ENCODE measurements at places on chromosomes 1 and 21.

- no peak for DNase-seq
These were observed 22.0 kb downstream of the MRPL37 start for GRCh38 chr1:54221867-54222484.

- peak; percentile 42 for DNase-seq
These were observed 25.4 kb upstream of the RGS16 start for GRCh38 chr1:182629499-182630096.

DNA sequence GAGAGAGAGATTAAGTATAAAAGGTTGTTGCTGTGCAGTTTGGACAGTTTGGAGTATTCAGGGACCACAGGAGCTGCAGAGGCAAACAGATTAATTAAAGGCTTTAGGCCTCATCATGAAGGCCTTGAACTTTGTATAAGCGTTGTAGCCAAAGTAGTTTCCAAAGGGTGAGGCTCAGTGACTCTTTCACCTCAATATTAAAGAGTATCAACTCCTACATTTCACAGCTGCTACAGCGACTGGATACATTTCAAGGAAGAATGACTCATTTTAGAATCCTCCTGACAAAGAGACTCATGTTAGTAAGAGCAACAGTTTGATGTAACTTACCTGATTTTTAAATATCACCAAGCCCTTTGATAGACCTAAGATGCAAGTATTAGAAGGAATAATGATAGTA is 355.5 kb downstream of the HLX start:
- DNase-seq, result no peak

- DNase-seq, result no peak
These were observed 292.9 kb downstream of the LTN1 start for GRCh38 chr21:28699596-28700259.

GRCh38 chr1:176568185-176568584 is 105.2 kb downstream of the PAPPA2 start:
- DNase-seq, result no peak

DNA sequence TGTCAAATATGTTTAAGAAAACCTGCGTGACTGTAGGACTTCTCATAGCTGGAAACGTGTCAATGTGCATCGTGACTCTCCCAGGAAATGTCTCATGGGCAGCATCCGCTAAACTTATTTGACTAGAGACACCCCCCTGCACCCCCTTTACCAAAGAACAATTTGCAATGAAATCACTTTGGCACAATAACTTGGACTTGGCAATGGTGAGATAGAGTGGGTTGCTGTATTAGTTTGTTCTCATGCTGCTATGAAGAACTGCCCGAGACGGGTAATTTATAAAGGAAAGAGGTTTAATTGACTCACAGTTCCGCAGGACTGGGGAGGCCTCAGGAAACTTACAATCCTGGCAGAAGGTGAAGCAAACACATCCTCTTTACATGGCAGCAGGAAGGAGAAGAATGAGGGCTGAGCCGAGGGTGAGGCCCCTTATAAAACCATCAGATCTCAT is 13.8 kb downstream of the CLDN14 start:
- DNase-seq, result no peak

- no peak for DNase-seq
These were observed 550.7 kb downstream of the PTPRU start for GRCh38 chr1:29786791-29787732.

- DNase-seq, result no peak
These were observed 7.3 kb upstream of the SEC16B start for GRCh38 chr1:177977141-177977540.

- DNase-seq, result no peak
These were observed 62.1 kb downstream of the CASZ1 start for GRCh38 chr1:10734375-10734774.

GRCh38 chr1:38926091-38926490 is 15.5 kb downstream of the RHBDL2 start:
- no peak for DNase-seq

- DNase-seq, result no peak
These were observed 77.4 kb downstream of the PSMG1 start for GRCh38 chr21:39105836-39106235.

DNA sequence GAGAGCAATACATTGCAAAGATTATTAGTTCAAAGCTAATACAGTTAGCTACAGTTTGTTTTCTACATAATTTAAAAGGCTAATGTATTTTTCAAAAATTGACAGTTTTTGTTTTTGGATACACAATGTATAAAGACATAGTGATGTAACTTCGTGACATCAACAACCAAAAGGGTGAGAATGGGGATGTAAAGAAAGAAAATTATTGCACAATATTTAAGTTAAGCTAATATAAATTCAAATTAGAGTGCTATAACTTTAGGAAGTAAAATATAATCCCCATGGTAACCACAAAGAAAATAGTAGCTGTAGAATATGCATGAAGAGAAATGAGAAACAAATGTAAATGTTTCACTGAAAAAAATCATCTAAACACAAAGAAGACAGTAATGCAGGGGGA is 334.4 kb upstream of the DEPDC1 start:
- DNase-seq, result no peak

GRCh38 chr1:89649783-89650182 is 16.9 kb downstream of the LRRC8C start:
- DNase-seq, result no peak

GRCh38 chr1:175900171-175900570 is 156.8 kb upstream of the TNR start:
- no peak for DNase-seq

GRCh38 chr1:89901957-89902669 is 81.3 kb downstream of the LRRC8D start:
- no peak for DNase-seq

- DNase-seq, result no peak
These were observed 20.3 kb upstream of the FNBP1L start for GRCh38 chr1:93427656-93428055.

DNA sequence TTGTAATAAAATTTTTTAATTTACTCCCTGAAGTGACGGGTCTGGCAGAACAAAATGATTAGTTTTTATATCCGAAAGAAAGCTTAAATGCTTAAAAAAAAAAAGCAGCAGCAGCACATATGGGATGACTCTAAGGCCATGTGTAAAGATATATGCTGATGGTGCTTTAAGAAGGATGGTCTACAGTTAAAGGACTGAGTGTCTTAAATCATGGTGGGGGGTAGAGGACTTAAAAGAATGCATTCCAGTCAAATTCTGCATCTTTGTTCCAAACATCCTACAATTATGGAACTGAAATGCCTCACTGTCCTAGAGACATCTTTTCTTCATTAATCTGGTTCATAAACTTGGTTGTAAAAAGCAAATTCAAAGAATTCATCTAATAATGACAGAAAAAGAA is 7.0 kb downstream of the KDM5B start:
- no peak for DNase-seq

All from effector CD4-positive, alpha-beta T cell (primary cell).